Activated T-helper 2 cell treated with anti-CD3 and anti-CD28 coated beads, Interferon-gamma antibody, Interleukin-2, Interleukin-4, amounts not matched to agents 10 μg/mL and 5 μg/mL and 100 μg/mL, durations not matched to agents 14 hours and 24 hours and 36 hours (primary cell): ENCODE measurements at places on chromosomes 5 and 9. TPM values are rescaled to one million over a fixed set of nuclear protein-coding genes. Genes with fewer than 3 reads are reported as not detected.

BSPRY gene
- 11.1 and 12.5 TPM in 2 replicates for total RNA-seq

RIOK2 gene
- 28.1 and 30.5 TPM in 2 replicates for total RNA-seq

- DNase-seq = no peak
Observed at GRCh38 chr9:133166392-133166791, 2.7 kb upstream of the GBGT1 start.

DNA sequence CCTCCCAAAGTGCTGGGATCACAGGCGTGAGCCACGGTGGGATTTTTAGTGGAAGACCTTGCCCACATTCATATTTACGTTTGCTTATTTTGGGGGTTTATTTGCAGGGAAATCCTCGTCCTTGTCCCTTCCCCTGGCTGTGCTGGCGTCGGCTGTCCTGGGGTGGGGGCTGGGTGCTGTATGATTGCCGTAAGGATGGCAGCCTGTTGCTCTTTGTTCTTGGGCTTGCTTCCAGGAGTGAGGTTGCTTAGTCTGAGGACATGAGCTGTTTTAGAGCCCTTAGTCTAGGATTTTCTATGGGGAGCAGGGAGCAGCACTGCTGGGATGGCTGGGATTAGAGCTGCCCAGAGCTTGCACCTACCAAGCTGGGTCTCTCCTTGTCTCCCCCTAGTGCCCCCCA lies 85.8 kb upstream of the ASS1 start:
- DNase-seq = no peak

- no peak for DNase-seq
Observed at GRCh38 chr5:149219584-149219983, 52.1 kb upstream of the AFAP1L1 start.

GRCh38 chr5:161691911-161692310 lies 6.4 kb downstream of the GABRA6 start:
- DNase-seq = no peak

DNA sequence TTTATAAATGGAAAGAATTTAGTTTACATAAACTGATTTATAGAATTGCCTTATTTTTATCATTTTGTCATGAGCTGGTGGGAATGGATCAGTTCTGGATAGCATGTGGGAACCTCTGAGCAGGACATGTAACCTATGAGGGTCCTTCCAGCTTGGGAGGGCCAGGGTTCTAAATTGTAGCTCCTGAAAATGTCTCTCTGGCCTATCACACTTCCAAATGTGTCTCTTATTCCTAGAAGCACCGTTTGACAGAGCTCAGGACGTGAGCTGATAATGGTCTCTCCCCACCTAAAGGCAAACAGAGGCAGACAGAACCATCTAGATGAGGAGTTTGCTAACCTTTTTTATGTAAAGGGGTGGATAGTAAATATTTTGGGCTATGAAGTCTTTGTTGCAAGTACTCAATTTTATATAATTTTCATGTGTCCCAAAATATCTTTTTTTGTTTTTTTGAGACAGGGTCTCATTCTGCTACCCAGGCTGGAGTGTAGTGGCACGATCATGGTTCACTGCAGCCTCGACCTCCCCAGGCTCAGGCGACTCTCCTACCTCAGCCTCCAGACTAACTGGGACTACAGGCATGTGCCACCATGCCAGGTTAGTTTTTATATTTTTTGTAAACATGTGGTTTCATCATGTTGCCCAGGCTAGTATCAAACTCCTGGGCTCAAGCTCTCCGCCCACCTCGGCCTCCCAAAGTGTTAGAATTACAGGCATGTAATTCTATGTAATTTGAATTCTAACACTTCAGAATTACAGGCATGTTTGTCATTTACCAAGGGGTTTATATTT lies 4.0 kb downstream of the TRAF1 start:
- DNase-seq = no peak

DNA sequence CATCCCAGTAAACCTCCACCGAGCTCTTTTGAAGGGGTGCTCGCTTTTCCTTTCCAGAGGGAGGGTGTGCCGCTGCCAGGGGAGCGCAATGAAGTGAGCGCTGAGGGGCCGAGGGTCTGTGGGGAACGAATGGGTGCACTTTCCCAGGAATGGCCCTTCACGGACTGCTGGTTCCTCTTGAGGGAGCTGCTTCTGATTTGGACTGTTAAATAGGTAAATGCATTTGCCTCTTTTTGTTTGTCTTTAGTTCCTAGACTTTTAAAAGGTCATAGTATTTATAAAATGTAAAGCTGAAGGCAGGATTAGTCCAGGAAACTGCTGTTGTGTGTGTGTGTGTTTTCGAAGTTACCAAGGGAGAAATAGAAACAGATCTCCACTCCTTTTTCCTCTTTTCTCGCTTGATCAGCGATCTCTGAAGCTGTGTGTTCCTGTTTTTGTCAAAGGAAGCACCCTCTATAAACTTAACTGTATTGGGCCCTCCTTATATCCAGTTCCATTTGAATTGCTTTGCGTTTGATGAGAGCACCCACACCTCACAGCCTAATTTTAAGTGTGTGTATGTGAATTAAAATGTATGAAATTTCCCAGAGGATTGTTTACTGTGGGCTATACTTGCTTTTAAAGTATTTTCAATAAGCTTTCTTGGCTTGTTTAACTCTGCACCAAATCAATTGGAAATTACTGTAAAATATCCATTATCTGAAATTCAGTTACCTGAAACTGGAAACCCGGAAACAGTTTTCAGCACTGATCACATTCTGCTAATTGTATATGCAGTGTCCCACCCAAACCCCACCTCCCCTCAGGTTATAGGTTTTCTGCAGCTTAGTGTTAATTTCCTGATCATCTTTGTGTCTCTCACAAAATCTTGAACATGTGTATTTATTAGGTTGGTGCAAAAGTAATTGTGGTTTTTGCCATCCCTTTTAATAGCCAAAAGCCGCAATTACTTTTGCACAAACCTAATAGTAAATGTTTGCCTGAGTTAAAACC lies 966 bp downstream of the SNX2 start:
- no peak for DNase-seq

- DNase-seq = no peak
Observed at GRCh38 chr9:20551236-20551635, 71.1 kb downstream of the MLLT3 start.

GRCh38 chr5:140554454-140554853 lies 2.8 kb downstream of the SRA1 start:
- DNase-seq = no peak
